KBM-7 (cell line): ENCODE measurements at places on chromosomes 11 and 22.
A peak's percentile ranks its signal among the peaks of the same experiment; 100 is the strongest.

GRCh38 chr22:38176170-38176741 is 5.4 kb downstream of the PLA2G6 start:
- peak; percentile 94 for DNase-seq

GRCh38 chr11:130086669-130087068 is 17.0 kb downstream of the APLP2 start:
- DNase-seq: no peak

GRCh38 chr11:111697933-111698371 is 68.2 kb downstream of the PPP2R1B start:
- DNase-seq: no peak

- DNase-seq: no peak
These were observed 143.6 kb upstream of the SEZ6L start for GRCh38 chr22:26025626-26026025.

GRCh38 chr11:31655483-31655882 is 145.9 kb downstream of the ELP4 start:
- no peak for DNase-seq

GRCh38 chr11:73399159-73399590 is 23.0 kb downstream of the RELT start:
- no peak for DNase-seq

- no peak for DNase-seq
These were observed 384.7 kb downstream of the DCDC1 start for GRCh38 chr11:30984827-30985226.

GRCh38 chr22:29951791-29952413 is 68.9 kb downstream of the MTMR3 start:
- DNase-seq: no peak

GRCh38 chr22:38083931-38084631 is at the start of gene SLC16A8:
TSS of gene SLC16A8 (minus strand) at chr22:38084184. CDS start at chr22:38082873, 1,311 bp downstream.
- DNase-seq: no peak

DNA sequence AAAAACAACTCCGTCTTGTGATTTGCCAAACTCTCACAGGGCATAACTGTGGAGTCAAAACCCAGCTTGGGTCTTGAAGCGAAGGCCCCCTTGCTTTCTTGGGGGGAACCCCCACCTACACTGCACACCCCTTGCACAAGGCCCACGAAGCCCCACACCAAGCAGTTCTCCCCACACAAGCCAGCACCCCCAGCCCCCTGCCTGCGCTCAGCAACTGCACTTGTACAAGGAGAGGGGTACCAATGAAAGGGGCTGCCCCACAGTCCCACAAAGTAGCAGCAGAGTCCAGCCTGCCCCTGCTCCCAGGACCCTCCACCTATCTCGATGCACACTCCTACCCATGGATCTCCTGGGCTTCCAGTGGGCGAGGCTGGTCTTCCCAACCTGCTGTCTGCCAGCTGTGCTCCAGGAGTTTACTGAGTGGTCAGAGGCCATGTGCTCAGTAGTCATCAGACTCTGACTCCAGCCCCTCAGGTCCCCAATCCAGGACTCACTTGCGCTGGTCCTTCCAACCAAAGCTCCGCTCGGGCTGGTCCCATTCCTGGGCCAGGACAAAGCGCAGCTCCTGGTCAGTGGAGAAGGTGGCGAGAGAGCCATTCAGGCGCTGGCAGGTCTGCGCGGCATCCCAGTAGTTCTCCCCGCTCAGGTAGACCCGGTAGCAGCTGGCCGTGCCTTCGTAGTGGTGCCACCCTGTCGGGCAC is 57.7 kb downstream of the DGCR2 start:
- no peak for DNase-seq

DNA sequence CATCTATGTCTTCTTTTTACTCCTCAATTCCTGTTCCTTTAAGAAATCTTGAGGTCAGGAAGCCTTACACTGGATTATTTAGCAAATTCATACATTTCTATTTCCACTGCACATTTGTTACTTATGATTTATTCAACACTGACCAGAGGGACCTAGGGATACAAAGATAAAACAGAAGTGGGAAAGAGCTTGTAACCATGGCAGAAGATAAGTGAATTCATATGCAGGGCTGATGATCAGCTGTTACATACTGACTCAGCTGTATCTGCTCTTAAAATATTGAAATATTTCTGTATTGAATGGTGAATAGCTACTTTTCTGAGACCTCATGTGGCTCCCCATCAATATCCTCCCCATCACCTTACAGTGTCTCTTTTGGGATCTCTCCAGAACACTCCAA is 25.2 kb downstream of the HORMAD2 start:
- no peak for DNase-seq
